DMS53 (cell line): ENCODE measurements at places on chromosomes 6 and 20.

GRCh38 chr20:23320317-23320716 lies 30.3 kb upstream of the NXT1 start:
- DNase-seq: peak; percentile 44

GRCh38 chr6:67642582-67642981 lies 992.5 kb upstream of the ADGRB3 start:
- no peak for DNase-seq

DNA sequence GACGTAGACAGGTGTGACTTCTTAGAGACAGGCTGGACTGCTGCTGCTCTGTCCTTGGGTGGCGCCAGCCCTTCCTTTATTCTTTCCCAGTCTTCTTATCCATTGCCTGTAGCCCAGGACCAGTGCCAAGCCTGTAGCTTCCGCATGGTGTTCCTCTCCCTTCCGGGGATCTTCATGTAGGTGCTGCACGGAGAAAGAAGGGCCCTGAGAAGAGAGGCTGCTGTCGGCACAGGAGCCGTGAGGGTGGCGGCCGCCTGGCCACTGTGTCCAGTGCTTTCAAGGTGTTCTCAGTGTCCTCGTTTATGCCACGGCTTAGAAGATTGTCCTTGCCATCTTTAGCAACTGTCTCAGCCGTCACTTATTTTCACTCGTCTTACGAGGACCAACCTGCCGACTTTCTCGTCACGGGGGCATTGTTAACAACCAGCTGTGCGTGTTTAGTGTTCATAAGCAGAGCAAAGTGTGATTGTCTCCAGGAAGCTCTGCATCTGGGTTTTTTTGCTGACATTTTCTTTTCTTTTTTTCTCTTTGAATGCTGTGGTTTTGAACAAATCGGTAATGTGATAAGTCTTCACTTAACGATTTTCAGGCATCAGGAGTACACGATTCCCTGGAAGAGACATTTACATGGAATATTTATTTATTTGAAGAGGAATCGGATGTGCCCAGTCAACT lies 61.2 kb downstream of the PPP1R14C start:
- DNase-seq: no peak

- DNase-seq: no peak
Measured at GRCh38 chr6:143581835-143582480, 70.4 kb upstream of the FUCA2 start.

GRCh38 chr6:105675715-105676397 lies 273.0 kb upstream of the PREP start:
- DNase-seq: peak; percentile 44

DNA sequence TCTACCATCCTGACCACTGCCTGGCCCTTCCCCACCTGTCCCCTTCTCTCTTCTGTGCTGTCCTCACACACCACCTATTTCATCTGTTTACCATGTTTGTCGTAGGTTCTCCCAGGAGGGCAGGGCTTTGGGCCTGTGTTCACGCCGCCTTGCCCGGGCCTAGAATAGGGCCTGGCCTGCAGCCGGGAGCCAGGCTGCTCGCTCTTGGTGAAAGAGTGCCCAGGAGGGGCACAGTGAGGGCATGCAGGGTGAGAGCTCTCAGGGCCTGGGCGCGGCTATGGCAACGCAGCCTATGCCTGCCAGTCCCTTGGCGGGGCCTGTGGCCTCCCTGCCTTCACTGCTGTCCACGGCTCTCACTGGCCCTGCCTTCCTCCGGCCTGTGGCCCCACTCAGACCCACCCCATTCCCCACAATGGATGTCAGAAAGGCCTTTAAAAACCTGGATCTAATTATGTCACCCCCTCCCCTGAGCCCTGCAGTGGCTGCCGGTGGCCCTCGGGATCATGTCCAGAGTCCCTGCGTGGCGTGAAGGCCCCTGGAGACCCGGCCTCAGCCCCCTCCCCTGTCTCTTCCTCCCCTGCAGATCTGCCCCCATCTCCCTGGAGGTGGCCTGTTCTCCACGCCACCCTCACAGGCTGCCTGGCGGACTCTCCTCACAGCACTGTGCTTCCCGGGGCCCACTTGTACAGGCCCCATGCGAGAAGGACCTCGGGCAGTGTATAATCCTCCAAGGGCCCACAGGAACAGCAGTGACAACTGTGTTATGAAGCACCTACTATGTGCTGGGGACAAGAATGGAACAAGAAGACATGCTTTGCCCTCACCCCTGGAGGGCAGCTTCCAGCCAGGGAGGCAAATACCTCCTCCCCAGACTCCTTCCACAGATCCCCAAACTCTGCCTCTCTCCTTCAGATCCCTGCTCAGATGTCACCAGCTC lies 22.9 kb upstream of the NOL4L start:
- no peak for DNase-seq

- no peak for DNase-seq
Measured at GRCh38 chr6:49772285-49772684, 14.8 kb downstream of the PGK2 start.

GRCh38 chr6:20404641-20405032 lies 3.0 kb downstream of the E2F3 start:
- peak; percentile 88 for DNase-seq

DNA sequence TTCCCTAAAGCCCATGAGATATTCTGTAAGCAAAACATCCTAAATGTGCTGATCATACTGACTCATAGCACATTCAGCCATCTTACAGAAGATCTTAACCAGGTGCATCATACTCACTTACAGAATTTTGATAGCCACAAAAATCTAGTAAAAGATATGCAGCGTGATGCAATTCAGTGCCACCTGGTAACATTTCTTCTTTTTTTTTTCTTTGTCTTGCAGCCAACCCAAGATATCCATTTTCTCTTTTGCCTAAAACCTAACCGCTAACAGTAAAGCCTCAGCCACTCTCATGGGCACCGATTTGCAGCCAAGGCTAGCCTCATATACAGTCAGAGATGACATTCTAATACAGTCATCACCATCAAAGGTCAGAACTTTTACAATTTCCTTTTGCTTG lies 293.3 kb downstream of the HACE1 start:
- no peak for DNase-seq

DNA sequence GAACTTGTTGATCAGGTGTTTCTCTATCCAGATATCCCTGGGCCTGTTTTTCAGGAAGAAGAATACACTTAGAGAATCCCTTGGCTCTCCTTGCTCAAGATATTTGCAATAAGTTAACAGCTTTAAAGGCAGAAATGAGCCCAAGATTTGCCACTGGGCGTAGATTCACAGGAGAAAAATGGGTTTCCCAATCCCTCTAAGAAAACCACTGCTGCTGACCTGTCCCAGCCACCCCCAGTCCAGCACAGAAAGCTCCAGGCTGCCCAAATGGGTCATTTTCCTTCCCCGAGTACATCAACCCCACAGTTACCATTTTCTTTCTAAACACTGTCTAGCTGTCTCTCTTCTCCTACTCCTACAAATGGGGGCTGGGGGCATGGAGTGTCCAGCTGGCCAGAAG lies 67.3 kb downstream of the ANKRD60 start:
- no peak for DNase-seq

- DNase-seq: peak; percentile 61
Measured at GRCh38 chr6:14924126-14925024, 321.5 kb upstream of the JARID2 start.

DNA sequence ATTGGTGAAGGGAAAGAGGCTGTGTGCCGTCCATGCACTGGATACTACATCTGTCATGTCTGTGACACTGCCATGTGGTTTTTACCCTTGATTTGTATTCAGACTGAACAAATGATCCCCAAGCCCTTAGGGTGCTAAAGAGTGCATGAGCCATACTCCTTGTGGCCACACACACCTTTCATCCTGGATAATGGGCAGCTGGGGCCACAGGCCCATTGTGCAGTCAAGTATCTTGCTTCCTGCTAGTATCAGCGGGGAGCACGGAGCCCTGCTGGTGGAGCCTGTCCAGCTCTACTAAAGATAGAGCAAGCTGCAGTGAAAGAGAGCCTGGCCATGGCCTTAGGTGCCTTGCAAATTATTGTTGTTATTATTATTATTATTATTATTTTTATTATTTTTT lies 75.1 kb downstream of the SLX4IP start:
- DNase-seq: peak; percentile 55

DNA sequence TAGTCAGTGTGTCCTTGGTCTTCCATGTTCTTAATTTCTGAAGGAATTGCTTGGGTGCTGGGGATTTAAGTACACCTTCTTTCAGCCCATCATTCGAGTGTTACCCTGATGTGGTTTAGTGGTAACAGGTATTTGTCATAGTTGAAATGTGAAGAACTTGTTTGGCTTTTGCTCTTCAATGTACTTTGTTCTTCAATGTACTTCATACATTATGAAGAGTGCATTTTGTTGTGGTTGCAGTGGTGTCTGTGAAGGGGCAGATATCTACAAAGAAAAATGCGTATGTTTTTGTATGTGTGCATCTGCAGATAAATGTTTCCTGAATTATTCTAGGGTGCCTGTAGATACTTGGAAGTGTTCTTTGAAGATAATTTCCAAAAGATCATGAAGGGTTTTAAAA lies 111.2 kb upstream of the SUPT3H start:
- no peak for DNase-seq

DNA sequence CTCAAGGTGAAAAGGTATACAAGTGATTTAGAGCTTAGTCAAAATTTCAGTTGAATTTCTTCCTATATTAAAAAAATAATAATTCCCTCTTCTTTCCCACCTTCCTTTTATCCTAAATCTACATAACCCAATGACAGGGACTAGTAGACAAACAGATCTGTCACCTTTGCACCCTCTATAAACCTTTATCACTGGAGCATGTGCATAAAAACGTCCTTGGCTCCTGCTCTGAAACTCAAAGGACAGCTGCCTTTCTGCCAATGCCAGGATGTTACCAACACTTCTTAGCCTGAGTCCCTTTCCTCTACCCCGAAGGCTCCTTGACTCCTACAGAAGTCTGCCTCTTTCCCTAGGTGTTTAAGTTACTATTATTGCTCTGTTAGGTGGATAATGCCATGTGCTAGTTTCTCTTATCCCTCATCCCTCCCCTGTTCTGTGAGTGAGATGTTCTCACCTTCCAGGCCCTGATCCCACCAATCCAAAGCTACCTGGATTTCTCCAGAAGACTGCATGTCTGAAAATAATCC lies 4.3 kb downstream of the CLVS2 start:
- no peak for DNase-seq

- no peak for DNase-seq
Measured at GRCh38 chr20:50724851-50725723, 6.3 kb upstream of the PARD6B start.

DNA sequence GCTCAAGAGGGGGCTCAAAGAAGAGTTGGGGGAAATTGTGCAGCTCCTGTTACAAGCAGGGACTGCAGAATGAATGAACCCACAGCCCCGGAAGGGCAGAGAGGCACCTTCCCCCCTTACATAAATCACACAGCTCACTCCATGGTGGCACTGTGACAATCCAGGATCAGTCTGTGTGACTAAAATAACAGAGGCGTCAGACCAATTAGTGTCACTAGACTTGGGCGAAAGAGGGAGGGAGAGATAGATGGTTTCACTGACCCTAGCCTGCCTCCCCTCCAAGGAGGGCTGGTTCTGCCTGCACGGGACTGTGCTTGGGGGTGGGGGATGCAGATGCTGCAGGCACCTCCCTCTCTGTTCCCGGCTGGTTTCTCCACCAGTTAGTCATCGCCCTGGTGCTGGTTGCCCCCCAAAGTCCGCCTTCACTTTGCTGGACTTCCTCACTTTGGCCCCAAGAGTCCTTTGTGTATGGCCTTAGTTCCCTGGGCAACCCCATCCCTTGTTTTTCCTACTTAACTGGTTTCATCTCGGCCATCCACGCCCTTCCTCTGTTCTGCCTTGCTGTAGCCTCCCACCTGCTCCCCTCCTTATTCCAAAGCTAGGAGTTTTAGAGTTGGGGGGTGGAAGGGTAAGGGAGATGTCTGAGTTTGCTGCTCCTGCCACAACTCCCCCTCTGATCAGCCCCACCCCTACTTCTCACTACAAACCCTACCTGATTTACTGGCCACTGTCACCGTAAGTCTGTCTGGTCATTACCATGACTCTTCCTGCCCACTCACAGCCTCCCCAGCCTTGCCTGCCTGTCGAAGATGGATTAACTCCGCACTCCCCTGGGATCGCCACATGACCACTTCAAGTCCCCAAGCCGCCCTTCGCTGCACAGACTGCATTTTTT lies 17.7 kb downstream of the CCDC167 start:
- no peak for DNase-seq

GRCh38 chr20:44714701-44715498 lies at the start of gene CCN5:
TSS of gene CCN5 (plus strand) at chr20:44715369. CDS start at chr20:44715391, 22 bp downstream.
- DNase-seq: peak; percentile 66

DNA sequence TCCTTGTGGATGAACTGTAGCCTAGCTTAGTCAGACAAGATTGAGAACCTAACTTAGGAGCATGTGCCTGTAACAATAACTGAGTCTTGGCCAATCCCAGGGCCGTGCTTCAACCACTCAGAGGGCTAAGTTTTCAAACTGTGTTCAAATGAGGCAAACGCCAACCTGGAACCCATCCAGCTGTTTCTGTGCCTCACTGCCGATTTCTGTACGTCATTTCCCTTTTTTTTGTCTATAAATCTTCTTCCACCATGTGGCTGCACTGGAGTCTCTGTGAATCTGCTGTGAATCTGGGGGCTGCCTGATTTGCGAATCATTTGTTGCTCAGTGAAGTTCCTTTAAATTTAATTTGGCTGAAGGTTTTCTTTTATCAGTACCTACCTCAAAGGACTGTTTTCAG lies 115.0 kb upstream of the CHD6 start:
- DNase-seq: no peak

DNA sequence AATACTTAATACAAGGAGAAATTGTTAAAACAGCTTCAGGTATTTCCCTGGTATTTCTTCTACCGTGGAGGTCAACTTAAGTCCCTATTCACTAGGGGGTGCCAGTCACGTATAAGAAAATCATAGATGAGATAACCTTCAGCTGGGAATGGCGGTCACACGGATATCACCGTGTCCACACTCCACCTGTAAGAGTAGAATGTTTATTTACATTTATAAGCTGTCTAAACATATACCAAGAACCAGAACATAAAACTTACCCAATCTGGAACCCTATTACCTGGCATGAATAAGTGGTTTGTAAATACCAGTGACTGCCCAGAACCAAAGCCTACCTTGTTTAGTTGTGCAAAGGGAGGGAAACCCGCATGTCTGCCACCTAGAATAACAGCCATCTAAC lies 1.9 kb upstream of the ELOVL4 start:
- DNase-seq: peak; percentile 94

DNA sequence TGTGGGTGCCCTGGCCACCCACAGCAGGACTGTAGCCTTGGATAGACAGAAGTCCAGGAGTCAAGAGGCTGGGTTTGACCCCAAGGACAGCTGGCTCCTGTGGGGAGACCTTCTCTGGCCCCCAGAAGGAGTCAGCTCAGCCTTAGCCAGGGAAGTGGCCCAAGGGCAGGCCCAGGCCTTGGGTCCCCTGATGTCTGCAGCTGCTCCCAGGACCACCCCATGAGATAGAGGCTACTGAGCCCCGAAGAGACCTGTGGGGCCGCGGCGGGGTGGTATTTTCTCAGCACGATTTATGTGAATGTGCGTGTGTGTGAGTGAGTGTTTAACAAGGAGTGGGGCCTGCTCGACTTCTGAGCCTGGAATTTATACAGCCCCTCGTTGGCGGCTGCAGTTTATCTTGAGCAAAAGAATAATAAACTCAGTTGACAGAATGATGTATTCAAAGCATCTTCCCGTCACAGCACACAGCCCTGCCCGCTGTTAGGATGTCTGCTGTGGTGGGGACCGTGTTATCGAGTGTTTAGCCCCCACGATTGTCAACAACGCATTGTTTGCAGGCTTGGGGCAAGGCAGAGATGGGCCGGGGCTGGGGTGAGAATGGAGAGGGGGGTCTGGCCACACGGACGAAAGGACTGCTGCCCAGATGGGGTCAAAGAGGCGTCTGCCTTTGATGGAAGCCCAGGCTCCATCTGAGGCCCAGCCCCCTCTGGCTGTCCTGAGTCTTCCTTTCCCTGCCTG lies 163.3 kb downstream of the VEGFA start:
- DNase-seq: no peak
